Astrocyte of the spinal cord (primary cell): ENCODE measurements at places on chromosomes 12 and 14.

DNA sequence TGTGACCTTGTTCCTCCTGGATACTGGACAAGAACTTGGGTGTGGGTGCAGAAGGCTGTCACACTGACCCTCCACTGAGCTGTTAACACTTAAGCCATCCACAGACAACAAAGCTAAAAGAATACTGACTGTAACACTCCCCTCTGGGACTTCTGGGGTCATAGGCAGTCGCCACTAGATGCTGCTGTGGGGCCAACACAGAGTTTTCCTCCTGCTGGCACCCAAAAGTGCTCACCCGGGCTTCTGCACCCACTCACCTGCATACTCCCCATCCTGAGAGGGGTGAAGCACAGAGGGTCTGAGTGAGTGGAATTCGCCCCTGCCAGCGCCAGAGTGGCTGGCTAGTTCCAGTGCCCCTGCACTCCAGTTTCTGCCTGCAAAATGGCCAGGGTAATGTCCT is 422.4 kb upstream of the LMO3 start:
- no peak for DNase-seq

DNA sequence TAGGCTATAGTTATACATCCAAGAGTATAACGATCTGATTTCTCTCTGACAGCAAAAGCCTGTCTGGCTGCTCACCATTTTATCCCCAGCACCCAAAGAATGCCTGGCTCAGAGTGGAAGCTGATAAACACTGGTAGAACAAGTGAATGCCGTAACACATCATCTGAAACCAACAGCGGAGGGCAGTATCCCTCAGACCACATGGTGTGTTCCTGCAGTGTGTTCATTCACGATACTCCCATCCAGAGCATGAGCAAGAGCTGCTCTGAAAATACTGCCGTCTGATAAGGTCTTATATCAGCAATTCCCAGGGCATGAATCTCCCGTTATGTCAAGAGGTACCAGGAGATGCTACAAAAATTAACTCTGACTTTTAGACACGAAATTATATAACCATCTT is 95.9 kb downstream of the TTC7B start:
- no peak for DNase-seq

- peak; percentile 27 for DNase-seq
Observed at GRCh38 chr12:12079291-12079690, 8.6 kb downstream of the BCL2L14 start.

- DNase-seq: no peak
Observed at GRCh38 chr12:22635812-22636211, 10.8 kb downstream of the ETNK1 start.

DNA sequence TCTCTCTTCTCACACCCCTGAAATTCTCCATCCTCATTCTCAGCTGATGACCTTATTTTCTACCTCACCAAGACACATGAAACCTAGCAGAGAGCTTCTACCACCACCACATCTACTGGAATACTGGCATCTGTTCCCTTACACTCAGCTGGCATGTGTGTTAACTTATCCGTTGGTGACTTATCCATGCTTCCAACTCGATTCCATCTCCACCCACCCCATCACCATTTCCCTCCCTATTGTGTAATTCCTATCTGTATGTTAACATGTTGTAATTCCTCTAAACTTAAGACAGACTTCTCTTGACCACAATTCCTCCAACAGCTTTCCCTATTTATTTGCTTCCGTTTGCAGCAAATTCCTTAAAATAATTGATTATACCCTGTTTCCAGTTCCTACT is 15.4 kb downstream of the C1S start:
- DNase-seq: no peak

- no peak for DNase-seq
Observed at GRCh38 chr12:118013283-118013682, 3.2 kb upstream of the RFC5 start.

DNA sequence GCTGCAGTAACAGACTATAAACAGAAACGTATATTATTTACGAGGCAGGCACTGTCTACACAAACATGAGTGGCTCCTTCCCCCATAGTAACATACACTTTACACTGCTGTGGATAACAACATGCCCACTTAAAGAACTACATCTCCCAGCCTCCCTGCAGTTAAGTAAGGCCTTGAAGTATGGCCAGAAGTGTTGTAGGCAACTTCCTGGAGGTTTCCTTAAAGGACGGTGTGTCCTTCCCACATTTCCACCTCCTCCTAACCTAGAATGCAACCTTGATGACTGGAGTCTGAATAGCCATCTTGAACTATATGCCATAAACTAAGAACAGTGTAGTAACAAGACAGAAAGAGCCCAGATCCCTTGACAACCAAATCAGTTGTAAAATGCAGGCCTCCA is 20.3 kb downstream of the MED13L start:
- no peak for DNase-seq

DNA sequence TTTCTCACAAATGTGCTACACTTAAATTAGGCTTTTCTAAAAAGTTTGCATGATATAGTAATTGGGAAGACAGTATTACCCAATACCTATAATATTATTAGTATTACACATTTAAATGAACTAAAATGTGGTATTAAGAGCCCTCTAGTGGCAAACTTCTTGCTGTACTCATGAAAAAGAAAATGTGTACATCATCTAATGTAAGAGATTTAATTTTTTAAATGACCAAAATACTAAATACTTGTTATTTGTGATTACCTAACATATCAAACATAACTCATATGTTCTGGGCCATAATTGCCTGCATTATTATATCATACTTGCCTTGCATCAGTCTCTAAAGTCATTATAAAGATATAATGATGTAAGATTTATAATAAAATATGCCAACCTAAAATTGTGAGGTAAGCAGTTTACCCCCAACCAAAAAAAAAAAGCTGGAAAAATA is 64.2 kb downstream of the DNAI7 start:
- peak; percentile 65 for DNase-seq

- no peak for DNase-seq
Observed at GRCh38 chr14:52063052-52063462, 5.8 kb downstream of the NID2 start.

- DNase-seq: no peak
Observed at GRCh38 chr12:118835926-118836325, 145.4 kb upstream of the SRRM4 start.

GRCh38 chr12:115956659-115957058 is 320.8 kb downstream of the MED13L start:
- DNase-seq: no peak

DNA sequence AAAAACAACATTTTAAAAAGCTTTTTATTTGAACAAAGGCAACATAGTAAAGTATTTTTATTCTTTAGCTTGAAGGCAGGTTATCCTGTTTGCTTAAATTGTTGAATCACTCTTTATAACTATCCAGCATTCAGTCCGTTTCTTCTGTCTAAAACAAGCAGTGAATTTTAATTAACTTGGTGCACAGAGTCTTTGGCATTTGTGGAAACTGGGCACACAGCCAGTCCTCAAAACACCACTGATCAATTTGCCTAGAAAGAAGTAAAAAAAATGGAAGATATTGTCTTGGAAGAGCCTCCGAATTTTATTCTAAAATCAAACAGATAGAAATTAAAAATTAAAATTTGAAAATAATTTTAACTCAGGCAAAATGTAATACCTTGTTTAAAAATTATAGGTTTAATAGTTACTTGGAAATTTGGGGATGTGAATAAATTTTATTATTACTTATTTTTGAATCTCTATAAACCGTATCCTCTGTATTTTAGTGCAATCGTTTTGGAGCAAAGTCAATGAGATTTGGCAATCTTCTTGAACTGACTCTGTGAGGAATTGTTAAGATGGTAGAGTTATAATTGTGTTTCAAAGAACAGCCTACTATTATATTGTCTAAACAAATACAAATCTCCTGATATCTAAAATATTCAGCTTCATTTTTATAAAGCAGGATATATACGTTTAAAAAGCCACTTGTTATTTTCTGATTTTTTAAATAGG is 927.0 kb downstream of the SLC16A7 start:
- no peak for DNase-seq

DNA sequence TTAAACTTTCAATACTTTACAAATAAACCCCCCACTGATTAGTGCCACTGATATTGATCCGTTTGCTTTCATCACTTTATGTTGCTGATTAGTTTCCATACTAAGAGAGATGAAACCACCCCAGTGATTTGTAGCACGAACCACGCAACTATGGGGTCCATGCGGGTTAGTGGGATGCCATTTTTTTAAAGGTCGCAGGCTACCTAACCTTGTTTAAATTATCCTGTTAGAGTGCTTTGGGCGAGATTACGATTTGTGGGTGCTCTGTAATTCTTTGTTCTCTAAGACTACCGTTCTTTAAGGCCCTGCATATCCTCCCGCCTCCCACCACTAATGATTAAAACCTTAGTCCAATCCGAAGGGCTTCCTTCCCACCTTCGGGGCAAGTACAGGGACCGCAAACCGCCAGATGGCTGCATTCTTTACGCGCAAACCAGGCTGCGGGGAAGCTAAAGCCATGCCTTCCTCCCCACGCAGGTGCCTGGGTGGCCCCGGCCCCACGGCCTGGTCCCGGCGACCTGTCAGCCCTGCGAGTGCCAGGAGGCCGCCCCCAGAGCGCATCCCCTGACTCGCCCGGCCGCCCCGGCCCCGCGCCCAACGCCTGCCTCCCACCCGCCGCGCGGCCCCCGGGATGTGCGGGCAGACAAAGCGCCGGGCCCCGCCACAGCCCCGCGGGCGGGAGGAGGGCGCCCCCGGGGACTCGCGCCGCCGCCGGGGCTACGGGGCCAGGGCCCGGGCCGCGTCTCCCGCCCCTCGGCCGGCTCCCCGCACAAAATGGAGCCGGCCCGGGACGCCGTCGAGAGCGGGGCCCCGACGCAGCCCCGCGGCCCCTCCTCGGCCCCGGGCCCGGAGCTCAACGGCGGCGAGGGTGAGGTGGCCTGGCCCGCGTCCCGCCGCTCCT is 759 bp downstream of the NFYB start:
- peak; percentile 62 for DNase-seq

GRCh38 chr14:66405158-66405557 is 81.0 kb upstream of the CCDC196 start:
- DNase-seq: peak; percentile 24

DNA sequence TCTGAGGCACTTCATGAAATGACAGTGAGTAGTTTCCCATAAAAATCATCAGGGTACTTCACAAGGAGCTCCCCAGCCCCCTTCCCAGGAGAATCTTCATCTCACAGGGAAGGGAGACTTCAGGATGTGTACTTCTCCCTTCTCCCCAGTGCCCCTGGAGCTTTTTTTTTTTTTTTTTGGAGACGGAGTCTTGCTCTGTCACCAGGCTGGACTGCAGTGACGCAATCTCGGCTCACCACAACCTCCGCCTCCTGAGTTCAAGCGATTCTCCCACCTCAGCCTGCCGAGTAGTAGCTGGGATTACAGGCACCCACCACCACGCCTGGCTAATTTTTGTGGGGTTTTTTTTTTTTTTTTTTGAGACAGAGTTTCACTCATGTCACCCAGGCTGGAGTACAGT is 10.4 kb downstream of the ITPK1 start:
- peak; percentile 60 for DNase-seq

DNA sequence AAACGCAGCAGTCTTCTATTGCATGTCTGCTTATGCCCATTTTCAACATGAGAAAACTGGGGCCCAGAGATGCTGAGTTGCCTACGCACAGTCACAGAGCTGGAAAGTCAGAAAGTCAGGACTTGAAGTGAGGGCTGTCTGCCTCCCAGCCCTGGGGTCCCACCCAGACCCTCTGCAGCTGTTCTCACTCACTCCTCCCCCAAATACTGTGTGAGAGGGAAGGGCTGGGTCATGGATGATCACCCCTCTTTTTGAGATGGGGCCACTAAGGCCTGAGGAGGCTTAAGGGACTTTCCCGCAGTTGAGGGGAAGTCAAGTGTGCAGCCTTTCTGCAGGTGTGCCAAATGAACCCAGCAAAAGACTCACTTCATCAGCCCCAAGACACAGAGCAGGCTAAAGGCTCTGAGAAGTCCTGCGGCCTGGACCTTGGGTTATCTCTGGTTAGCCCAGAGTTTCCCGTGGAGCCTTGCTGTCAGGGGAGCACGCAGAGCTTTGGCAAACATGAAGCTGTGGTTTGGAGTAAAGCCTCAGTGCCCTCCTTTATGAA is 18.7 kb downstream of the DTX1 start:
- no peak for DNase-seq

- peak; percentile 86 for DNase-seq
Observed at GRCh38 chr14:28707814-28708213, 58.8 kb upstream of the FOXG1 start.

GRCh38 chr14:66000766-66001165 is 485.4 kb upstream of the CCDC196 start:
- DNase-seq: no peak

- peak; percentile 18 for DNase-seq
Observed at GRCh38 chr12:49777800-49778748, 36.7 kb downstream of the TMBIM6 start.

DNA sequence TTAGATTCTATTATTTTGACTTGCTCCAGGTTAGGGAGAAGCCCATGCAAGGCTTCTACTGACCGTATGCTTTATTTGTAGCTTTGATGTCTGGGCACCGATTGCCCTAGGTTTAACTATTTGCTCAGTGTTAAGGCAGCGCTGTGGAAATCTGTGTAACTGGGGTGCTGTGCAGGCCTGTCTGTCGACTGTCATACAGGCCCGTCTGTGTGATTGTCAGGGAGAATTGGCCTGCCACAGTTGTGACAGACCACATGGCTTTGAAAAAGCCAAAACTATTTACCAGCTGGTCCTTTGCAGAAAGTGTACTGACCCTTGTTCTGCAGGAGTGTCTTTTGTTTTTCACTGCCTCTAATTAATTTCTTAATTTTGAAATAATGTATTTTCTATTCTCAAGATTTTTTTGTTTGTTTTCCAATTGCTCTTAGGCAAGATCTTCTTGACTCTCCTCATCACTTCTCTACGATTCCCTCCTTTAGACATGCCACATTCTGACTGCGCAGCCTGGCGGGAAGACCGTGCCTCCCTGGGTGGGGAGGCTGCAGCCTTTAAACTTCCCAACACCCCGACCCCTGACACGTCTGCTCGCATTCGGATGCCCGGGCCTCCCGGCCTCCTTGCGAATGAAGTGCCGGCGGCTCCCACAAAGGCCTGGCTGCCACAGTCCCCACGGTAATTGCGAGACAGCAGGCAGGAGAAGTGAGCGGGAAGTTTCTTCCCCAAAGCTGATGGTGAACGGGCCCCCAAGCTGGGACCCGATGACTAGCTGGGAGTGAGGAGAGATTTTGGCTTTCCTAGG is 99.0 kb upstream of the EVL start:
- no peak for DNase-seq

DNA sequence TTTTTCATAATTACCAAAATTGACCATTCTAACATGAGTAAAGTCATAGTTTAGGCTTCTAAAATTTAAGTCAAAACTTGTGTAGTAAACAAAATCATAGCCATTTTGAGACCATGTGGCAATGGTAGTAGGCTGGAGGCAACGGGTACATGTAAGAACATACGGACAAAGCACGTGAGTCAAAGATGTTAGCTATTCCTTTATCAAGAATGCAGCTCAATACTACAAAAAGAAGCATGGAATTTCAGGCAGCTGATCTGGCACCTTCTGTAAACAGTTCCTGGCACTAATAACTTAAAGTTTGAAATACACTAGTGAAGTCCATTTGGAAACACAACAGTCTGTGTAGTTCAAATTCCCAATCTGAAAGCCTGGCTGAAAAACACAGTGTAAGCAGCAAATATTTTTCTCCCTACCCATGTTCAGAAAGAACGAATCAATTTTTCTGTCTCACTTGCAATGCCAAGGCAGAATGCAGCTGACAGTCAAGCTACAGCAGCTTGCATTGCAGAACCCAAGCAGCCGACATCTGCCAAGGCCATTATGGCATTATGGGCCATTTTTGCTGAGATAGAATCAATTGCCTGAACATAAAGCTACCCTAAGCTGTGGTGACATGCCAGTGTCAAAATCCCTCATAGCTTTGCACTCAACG is 29.3 kb downstream of the MYF5 start:
- DNase-seq: no peak

GRCh38 chr14:59926534-59926933 is 6.6 kb downstream of the LRRC9 start:
- DNase-seq: no peak
